Activated B cell treated with CpG ODN at 0.5 μM for 24 hours (primary cell): ENCODE measurements at places on chromosomes 3 and 15. TPM values are rescaled to one million over a fixed set of nuclear protein-coding genes. Genes with fewer than 3 reads are reported as not detected.

DNA sequence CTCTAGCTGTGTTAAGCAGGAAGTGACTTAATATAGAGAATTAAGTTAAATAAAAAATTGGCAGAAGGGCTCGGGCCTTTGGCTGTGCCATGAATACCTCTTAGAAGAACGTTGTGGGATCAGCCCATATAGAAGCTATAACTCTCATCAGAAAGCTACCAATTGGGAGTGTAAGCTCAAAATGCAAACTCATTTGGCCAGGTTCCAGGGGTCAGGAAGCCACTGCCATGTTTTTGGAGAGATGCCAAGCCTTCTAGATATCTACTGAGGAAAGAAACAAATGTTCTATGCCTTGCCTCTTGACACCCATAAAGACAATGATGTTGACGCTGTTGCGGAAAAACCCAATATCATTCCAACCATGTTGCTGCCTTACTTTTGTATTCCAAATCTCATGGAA, 475.2 kb upstream of the TGFBR2 start:
- no peak for DNase-seq

DNA sequence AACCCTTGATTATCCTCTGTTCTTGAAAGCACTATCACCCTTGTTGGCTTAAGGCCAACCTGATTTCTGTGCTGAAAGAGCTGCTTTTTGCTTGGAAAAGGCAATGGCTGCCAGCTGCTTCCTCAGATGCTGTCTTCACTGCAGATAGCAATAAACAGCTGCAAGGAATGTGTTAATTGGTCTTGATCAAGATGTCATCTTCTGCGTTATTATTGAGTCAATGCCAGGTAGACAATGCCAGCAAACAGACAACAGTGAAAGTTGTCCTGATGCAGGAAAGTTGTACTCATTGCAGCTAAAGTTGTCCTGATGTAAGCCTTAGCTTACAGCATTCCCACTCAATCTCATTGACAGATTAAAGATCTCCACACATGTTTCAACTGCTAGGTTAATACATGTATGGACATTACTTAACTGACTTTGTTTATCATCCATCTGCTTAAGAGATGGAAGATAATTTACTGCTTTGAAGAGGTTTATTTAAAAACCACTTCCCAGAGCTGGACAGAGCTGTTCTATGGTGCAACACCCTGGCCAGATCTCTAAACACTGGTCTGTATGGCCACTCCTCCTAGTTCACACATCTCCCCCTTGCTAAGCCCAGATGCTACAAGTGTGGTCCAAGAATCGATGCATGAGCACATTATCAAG, 251.0 kb upstream of the MCTP2 start:
- no peak for DNase-seq

DNA sequence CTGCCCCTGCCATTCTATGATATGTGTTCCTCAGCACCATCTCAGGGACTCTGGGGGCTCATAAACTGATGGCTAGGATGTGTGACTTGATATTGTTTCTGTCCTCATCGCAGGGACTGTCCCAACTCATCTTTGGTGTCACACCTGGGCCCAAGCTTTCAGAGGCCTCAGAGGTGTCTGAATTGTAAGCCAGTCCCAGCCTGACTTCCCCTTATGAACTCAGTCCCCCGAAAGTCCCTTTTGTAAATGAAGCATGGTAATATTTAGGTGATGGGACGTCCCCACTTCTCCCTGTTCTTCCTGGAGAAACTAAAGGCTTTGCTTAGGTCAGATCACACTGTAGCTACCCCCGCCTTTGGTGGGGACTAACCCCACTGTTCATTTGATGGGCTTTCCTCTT, 142.4 kb upstream of the TLE3 start:
- no peak for DNase-seq

DNA sequence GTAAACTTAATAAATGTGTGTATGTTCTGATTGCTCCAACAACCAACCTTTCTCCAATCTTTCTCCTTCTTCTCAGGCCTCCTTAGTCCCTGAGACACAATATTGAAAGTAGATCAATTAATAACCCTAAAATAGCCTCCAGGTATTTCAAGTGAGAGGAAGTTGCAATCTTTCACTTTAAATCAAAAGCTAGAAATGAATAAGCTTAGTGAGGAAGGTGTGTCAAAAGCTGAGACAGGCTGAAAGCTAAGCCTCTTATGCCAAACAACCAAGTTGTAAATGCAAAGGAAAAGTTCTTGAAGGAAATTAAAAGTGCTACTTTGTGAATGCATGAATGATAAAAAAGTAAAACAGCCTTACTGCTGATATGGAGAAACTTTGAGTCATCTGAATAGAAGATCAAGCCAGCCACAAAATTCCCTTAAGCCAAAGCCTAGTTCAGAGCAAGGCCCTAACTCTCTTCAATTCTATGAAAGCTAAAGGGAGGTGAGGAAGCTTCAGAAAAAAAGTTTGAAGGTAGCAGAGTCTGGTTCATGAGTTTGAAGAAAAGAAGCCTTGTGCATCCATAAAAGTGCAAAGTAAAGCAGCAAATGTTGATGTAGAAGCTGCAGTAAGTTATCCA, 38.6 kb downstream of the CCDC80 start:
- DNase-seq, result no peak

- no peak for DNase-seq
These were observed 95.0 kb upstream of the CCDC80 start for GRCh38 chr3:112735926-112736325.

GRCh38 chr3:53324105-53324504, 23.2 kb downstream of the DCP1A start:
- no peak for DNase-seq

DNA sequence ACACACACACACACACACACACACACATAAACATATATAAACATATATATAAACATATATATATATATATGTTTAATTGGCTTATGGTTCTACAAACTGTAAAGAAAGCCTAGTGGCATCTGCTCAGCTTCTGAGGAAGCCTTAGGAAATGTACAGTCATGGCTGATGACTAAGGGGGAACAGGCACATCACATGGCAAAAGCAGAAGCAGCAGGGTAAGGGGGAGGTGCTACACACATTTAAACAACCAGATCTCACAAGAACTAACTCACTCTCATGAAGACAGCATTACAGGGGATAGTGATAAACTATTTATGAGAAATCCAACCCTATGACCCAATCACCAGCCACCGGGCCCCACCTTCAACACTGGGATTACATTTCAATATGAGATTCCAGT, 922.9 kb downstream of the SI start:
- no peak for DNase-seq

DNA sequence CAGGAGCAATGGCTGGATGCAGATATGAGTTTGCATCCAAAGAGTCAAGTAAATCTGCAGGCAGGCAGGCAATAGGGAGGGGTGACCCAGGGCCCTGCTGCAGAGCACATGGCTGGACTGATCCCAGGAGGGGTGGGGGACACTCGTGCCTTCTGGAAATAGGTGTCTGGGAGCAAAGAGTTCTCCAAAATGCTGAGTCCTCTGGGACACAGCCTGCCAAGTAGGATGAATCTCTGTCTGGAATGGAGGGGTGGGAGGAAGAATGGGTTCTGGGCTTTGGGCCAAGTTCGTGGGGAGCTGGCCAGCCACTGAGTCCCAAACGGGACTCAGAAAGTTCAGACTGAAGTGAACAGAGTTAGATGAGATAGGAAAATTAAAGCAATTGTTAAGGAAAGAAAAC, 214.5 kb downstream of the MTHFS start:
- DNase-seq, result no peak

GRCh38 chr3:78785004-78785403, 982.8 kb downstream of the ROBO1 start:
- no peak for DNase-seq

DNA sequence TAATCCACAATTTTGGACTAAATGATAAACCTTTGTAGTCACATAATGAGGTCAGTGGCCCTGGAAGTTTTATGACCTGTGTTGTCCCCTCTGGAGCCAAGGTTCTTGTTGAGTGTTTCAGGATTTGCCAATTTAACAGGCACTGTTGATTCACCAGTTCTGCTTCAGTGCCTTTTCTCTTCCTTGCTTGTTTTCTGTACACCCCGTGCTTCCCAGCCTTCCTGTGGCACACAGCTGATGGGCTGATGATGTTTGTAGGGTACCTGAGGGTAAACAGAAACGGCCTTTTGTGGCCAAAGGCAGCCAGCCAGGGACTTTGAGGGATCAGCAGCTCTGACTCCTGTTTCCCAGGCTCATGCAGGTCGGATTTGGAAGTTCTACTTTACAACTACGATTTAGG, 13.3 kb downstream of the GYG1 start:
- DNase-seq, result no peak

DNA sequence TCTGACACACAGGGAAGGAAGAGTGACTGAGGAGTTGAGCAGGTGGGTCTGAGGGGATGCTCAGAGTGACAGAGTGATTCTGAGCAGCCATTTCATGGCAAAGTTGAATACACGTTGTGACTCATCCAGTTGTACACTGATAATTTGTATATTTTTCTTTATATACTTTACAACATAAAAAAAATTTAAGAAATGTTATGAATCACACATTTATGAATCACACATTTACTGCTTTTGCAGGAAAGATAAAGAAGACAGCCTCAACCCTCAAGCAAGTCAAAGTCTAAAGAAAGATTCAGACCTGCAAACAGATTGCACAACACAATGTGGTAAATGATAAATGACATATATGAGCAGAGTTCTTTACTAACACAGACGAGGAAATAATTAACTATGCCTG, 21.0 kb upstream of the CHMP2B start:
- no peak for DNase-seq

DNA sequence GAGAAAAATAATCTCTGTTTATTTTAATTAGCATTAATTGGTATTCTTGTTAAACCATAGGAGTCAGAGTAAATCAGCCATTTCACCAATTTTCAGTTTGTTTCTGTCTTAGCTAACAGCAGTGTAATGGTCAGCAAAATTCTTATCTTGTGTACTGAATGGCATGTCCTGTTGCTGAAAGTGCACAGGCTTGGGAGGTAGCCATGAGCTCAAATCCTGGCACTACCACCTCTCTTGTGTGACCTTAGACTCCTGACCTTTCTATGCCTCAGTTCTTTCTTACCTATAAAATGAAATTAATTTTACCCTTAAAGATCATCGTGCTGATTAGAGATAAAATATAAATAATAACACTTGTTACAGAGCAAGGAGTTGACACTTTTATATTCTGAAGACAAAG, 35.8 kb downstream of the MLH1 start:
- no peak for DNase-seq

DNA sequence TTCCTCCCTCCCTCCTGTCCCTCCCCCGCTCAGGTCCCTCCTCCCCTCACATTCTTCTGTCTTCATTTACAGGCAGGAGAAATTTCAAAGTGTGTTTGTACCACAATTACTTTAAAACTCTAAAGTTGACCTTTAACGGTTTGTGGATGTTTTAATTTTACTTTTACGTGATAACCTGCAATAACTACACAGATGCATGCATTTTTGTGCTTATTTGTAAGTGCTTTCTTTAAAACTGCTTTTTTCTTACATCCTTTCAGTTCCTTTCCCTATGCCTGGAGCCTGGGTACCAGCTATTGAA, 51.8 kb upstream of the CGNL1 start:
- no peak for DNase-seq

- no peak for DNase-seq
These were observed 192.4 kb upstream of the VEPH1 start for GRCh38 chr3:157695586-157695985.

- no peak for DNase-seq
These were observed 172.0 kb downstream of the STT3B start for GRCh38 chr3:31704591-31705179.

GRCh38 chr3:149343951-149344350, 10.5 kb upstream of the TM4SF18 start:
- no peak for DNase-seq

- no peak for DNase-seq
These were observed 656.7 kb upstream of the CCDC54 start for GRCh38 chr3:106720510-106720909.

DNA sequence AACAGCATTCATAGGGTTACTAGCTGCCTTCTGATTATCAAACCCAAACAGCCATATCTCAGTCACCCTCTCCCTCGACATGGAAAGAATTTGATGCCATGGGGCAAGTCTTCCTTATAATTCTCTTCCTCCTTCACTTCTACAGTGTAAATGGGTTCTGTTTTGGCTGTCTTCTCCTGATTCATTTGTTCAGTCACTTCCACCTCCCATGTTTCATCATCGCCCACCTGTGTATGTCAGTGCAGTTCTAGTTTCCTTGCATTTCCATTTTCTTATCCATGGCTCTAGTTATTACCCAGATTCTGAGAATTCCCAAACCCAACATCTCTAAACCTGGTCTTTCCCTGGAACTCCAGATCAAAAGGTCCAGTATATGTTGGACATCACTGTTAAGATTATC, 41.0 kb downstream of the RIOX2 start:
- DNase-seq, result no peak

- DNase-seq, result no peak
These were observed 104.5 kb downstream of the RARB start for GRCh38 chr3:25532431-25533162.

GRCh38 chr3:15342945-15343344, 10.6 kb upstream of the SH3BP5 start:
- DNase-seq, result no peak

DNA sequence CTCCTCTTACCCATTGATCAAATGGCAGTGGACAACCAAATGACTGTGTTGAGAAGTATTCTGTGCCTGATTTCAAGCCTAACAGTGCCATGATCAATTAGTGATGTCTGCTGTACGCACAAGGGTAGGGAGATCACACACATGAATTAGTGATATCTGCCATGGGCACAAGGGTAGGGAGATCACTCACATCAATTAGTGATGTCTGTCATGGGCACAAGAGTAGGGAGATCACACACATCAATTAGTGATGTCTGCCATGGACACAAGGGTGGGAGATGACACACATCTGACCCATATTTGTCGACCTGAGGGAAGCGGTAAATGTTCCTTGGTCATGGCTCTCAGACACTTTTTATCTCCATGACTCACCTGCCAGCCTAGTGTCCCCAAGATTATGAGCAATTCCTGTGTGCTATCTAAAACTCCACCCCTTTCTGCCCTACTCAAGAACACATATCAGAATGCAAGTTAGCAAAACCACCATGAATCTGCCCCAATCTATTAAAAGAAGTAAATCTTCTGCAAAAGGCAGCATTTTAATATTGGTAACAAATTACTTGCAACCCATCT, 165.0 kb downstream of the NTRK3 start:
- no peak for DNase-seq

The GNAT1 gene
- total RNA-seq, result not detected in 2 replicates

The GHSR gene
- total RNA-seq, result not detected in 2 replicates

The PDCD6IP gene
- total RNA-seq, result 216 and 237 TPM in 2 replicates

The SEMA3G gene
- not detected in 2 replicates for total RNA-seq

The HYAL1 gene
- total RNA-seq, result 0.47 and 0.73 TPM in 2 replicates

The GAP43 gene
- total RNA-seq, result not detected in 2 replicates

The EPHA6 gene
- total RNA-seq, result not detected in 2 replicates

The APOD gene
- total RNA-seq, result 0.20 and 0.35 TPM in 2 replicates

The C2CD4A gene
- not detected in 2 replicates for total RNA-seq

The LDHAL6B gene
- not detected in 2 replicates for total RNA-seq

The KLF15 gene
- total RNA-seq, result 0.31 and 0.39 TPM in 2 replicates

The CACNA2D3 gene
- total RNA-seq, result not detected in 2 replicates
